ENCODE measurements at places on chromosomes 2 and 18. TPM values are rescaled to one million over a fixed set of nuclear protein-coding genes. Genes with fewer than 3 reads are reported as not detected.

- ATAC-seq: no peak
Measured at GRCh38 chr2:192932376-192932775, 737.6 kb upstream of the TMEFF2 start.

DNAJC5G gene
- not detected for total RNA-seq

- ATAC-seq: peak; percentile 64
Measured at GRCh38 chr2:145484448-145485097, 964.7 kb upstream of the ZEB2 start.

DAPL1 gene
- 179 TPM for total RNA-seq

CACNB4 gene
- total RNA-seq: 9.6 TPM

- no peak for ATAC-seq
Measured at GRCh38 chr18:77124452-77124922, 8.1 kb downstream of the MBP start.

- no peak for ATAC-seq
Measured at GRCh38 chr2:49262801-49263560, 108.7 kb upstream of the FSHR start.

MOGAT1 gene
- total RNA-seq: not detected

DNA sequence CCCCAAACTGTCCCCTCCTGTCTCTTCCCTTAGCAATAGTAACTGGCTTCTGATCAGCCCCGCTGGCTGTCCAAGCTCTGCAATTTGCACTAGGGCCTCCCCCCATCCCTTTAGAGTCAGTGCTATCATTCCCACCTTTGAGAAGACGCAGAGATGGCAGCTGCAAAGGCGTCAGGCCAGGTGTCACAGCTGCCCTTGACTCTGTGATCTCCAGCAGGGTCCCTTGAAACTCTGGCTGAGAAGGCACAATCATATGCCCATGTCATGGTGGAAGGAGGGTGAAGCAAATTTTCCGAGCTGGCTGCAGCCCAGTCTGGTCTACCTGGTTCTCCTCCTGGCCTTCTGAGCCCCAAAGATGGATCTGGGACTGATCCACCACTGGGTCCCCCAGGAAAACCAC is 49.2 kb upstream of the TEX51 start:
- no peak for ATAC-seq

- ATAC-seq: peak; percentile 41
Measured at GRCh38 chr18:6747646-6748045, 18.1 kb downstream of the ARHGAP28 start.

SP140L gene
- 5.3 TPM for total RNA-seq

GRCh38 chr18:36412778-36413177 is 115.3 kb downstream of the FHOD3 start:
- ATAC-seq: peak; percentile 38

DNA sequence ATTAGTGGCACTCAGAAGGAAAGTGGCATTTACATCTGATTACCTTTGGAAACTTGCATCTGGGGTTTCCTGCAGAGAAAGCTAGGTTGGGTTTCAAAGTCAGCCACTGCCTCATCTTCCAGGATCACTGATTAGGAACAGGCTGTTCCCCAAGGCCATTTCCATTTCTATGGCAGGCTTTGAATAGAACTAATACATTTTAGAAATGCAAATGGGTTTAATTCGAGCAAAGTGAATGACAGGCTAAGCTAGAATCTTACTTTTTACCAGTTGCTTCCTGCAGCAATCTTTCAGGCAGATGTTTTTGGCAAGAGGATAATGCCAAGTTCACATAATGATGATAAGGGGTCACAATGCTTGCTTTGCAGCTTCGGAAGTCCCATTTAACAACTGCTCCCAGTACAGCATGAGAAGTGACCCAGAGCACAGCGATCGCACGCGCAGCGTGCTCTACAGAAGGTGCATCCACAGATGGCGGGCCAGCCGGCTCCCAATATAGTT is 336.7 kb downstream of the LPIN1 start:
- ATAC-seq: no peak

DNA sequence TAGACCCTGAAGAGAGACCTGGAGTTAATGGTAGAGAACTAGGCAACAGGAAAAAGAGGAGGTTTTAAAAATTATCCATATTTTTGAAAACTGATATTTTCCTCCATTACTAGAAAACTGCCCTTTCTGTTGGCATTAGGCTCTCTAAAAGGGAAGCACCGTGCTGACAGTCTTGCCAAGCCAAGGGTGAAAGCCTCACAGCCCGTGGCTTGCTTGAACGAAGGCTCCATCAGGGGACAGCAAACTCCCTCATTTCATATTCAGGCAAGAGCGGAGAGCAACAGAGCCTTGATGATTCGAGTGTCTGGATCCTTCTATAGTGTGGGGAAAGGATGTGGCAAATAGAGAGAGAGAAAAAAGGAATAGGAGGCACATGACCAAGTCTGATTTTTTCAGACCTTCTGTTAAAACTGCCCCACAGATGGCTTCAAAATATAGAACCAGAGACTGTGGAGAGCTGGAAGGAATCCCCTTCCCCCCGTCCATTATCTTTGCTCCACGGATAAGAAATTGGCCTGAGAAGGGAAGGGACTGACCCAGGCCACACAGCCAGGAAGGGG is 67.0 kb downstream of the CACNB4 start:
- ATAC-seq: no peak

DNA sequence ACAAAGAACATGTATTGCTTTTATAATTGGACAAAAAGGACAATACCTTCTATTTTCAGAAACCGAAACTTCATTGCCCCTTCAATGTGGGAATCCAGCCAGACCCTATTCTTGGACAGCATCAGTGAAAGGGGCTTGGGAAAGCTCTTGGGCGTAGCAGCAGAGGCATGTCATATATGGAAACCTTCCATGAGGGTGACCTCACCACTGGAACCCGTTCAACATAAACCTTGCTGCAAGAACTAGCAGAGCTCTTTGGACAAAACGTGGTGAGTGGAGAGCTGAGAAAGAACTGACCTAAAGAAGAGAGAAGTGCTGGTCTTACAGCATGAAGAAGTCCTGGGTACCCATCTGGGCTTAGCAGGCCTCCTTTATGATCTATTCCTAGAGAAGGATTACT is 22.7 kb upstream of the ACTG2 start:
- peak; percentile 41 for ATAC-seq

- no peak for ATAC-seq
Measured at GRCh38 chr2:218401890-218402289, 2.2 kb downstream of the CTDSP1 start.

- ATAC-seq: no peak
Measured at GRCh38 chr2:15818318-15818753, 122.0 kb upstream of the MYCN start.

AMER3 gene
- total RNA-seq: not detected

- no peak for ATAC-seq
Measured at GRCh38 chr2:179686718-179687342, 174.6 kb downstream of the ZNF385B start.

DNA sequence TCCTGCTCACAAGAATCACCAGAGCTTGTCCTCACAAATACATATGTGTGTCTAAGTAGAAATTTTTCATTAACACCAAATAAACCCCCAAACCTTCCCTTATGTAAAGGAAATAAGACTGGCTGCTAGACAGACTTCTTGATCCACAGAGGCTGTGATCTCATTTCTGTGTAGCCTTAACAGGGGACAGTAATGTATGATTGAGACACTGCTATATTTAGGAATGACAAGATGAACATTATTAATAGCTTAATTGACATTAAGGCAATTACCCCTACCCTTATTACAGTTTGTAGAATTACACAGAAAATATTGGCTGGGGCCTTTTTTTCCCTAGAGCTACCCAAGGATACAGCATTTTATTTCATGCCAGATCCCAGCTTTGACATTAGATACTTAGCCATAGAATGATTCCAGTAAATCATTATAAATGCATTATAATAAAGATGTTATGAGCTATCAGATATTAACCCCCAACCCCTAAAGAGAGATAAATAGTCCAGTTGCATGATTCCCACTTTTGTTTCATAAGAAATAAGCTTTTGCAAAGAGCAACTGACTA is 392.1 kb upstream of the HNRNPA3 start:
- ATAC-seq: no peak

PLCL1 gene
- total RNA-seq: 0.20 TPM

GRCh38 chr18:51153659-51154371 is 43.7 kb downstream of the MEX3C start:
- ATAC-seq: peak; percentile 40

GRCh38 chr2:237567276-237568029 is 1.1 kb downstream of the PRLH start:
- no peak for ATAC-seq

DNA sequence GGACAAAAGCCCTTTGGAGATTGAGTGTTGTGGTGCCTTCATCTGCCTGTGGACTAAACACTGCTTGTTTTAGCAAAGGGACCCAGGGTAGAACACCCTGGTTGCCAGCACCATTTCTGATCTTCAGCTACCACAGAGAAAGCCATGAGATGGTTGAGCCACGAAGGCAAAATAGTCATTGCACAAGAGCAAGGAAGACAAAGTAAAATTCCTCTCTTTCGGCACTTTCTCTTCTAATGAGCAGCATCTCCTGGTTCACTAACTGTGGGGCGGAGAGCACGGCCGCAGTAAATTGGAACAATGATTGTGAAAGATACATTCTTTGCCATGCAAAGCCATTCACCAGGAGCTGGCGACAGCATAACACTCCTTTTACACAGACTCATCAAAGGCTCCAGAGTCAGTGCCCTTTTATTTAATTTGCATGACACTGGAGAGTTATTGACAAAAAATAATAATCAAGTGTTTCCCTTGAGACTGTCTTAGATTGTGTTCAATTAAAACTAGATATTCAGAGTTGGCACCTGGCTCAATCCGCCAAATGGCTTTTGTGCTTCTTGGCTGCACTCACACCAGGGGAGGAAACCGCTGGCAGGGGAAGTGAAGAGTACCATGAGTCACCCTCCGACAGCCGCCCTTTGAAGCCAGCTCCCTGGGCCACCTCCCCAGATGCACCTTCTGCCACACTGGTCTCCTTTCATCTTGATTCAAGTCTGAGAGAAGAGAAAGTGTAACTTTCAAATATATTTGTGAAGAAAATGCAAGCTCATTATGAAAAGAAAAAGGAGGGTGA is 100.5 kb upstream of the MEIS1 start:
- ATAC-seq: peak; percentile 97

BMP10 gene
- total RNA-seq: not detected

FAM117B gene
- 10.0 TPM for total RNA-seq

DNA sequence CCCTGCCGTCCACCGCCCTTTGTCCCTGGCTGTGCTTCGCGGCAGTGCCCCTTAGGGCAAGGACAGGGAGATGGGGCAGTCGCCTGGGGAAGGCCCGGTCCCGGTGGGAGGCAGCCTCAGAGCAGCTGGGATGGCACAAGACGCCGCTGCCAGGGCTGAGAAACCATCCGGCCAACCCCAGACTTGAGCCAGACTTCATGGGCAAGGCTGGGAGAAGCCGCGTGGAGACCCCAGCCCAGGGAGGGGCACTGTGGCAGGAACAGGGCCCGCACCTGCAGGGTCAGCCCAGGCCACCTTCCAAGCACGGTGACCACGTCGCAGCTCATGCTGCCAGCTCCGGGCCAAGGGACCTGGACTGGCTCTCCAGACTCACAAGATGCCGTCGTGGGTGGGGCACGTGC is 84.0 kb downstream of the NFATC1 start:
- ATAC-seq: no peak

RAX gene
- total RNA-seq: not detected

CEBPZ gene
- total RNA-seq: 30.8 TPM

DNA sequence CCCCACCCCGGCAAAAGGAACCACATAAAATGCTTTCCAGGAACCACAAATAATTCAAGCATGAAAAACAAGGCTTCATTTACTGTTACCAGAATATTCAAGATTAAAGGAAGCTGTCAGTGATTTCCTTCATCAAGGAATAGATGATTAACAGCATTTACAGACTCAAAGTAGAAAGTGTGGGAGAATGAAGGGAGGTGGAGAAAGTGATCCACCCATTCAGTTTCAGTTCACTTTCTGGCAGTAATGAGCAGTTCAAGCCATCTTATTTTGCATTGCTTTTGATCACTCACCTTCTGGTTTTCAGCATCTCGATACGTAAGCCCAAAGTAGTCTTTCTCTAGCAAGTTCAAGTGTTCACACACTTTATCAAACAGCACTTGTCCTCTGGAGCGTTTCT is 99.0 kb downstream of the EPB41L3 start:
- no peak for ATAC-seq

- no peak for ATAC-seq
Measured at GRCh38 chr2:106034325-106034724, 159.8 kb downstream of the UXS1 start.

DNA sequence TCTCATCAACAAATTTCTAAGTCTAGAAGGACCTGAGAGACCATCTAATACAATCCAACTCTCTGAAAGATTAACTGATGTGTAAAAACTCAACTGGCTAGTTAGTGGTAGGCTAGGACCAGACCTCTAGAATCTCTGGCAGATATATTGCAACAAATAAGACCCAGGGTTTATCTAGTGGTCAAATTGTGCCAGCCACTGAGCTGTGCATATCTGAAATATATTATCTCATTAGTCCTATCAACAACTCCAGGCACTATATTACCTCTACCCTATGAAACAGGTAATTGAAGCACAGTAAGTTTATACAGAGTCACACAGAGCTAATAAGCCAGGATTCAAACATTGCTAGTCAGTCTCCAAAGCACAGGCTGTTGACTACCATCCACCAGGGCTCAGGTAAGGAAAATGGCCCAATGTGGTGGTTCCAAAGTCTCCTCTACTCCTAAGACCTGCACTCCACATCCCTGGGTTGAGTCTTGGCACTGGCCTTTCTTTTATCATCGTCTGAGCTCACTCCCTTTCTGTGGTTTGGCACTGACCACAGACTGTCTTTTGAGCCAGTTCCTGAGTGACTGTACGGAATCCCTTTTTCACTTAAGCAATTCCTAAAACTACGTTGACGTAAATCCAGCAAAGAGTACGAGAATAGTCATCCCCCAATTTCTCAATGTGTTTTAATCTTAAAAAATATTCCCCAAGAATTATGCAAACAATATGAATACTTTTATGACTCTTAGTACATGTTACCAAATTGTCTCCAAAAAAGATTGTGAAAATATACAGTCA is 11.9 kb upstream of the PID1 start:
- ATAC-seq: no peak

ZNF804A gene
- not detected for total RNA-seq

GEN1 gene
- total RNA-seq: 18.1 TPM

TRIM43 gene
- not detected for total RNA-seq

- ATAC-seq: peak; percentile 93
Measured at GRCh38 chr18:48639772-48640432, 101.1 kb downstream of the CTIF start.

DNA sequence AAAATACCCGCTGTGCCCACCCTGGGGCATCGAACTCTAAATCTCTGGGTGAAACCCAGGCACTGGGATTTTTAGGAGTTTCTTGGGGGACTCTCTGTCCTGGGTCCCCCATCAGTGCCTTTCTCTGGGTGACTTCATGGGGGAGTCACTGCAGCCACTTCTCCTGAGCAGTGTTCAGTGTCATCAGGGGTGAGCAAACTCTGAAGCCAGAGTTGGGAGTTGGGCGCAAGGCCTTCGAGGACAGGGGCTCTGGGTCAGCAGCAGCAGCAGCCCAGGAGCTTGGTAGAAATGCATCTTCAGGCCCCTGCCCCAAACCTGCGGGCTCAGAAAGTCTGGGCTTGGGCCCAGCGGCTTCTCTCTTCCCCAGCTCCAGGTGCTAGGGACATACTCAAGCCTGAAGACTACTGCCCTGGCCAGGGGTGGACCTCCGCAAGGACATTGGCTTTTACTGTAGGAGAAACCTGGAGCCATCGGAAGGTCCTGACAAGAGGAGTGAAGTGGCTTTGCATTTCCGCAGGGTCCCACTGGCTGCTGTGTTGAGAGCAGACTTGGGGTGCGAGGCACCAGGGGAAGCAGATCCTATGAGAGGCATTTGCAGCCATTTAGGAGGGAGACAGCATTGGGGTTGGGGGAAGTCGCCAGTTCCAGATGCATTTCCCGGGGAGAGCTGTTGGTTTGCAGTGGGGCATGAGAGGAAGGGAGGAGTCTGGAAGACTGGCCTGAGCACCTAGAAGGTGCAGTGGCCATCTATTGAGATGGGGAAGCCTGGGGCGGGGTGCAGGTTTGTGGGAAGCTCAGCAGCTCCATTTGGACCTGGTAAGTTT is 51.5 kb upstream of the FAHD2A start:
- no peak for ATAC-seq

Data from esophagus mucosa (tissue), 1 donor.